ENCODE measurements at places on chromosomes 12 and 14.

DNA sequence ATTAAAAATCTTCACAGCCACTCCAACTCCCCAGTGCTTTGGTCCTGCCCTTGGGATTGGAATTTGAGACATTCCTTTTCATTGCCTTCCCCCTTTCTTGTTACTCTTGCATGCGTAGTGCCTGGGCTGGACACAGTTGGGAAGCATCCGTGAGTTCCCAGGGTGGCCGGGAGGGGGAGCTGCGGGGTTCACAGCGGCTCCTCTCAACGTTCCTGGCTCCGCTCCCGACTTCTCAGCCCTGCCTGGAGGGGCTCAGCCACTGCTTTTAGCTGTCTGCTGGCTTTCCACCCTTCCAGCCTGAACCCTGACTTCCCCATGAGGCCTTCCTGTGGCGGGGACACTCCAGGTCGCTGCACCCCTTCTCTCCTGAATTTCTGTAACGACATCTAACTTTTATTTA is 3.2 kb downstream of the TEX52 start:
- peak; percentile 14 for DNase-seq

- no peak for DNase-seq
These were observed 34.6 kb downstream of the CCDC60 start for GRCh38 chr12:119369161-119369560.

- DNase-seq, result no peak
These were observed 90.4 kb upstream of the SFSWAP start for GRCh38 chr12:131620520-131620919.

DNA sequence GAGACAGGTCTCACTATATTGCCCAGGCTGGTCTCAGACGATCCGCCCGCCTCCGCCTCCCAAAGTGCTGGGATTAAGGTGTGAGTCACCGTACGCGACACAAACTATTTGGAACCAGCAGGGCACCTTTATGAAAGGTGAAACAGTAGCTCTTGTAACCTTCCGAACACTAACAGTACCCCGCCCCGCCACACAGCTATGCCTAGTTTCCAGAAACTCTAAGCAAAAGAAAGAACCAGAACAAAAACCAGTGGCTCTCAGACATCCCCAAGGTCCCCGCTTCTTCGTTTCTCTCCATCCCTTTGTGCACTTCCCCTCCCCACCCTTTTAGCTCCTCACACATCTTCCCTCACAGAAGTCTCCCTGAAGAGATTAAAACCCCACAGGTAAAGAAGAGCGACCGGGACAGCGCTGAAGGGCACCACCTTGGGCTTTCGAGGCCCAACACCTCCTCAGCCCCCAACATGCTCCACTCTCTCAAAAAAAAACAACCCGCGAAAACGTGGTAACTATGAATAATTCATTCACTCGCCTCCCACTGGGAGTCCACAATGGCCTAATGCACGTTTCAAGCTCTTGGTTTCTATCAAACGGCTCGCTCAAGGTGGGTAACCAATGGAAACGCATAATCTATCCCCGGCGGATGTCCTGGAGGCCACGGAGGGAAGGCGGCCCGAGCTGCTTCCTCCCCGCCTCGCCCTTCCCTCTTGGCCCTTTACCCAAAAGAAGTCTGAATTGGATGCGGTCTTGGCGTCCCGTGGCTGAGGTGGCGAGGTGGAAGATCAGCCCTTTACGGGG is 877 bp downstream of the BAG5 start:
- peak; percentile 24 for DNase-seq

GRCh38 chr12:105945880-105946279 is 192.9 kb downstream of the NUAK1 start:
- no peak for DNase-seq

- DNase-seq, result no peak
These were observed 15.1 kb upstream of the CISTR start for GRCh38 chr12:53766881-53767280.

GRCh38 chr14:69719501-69719951 is 47.4 kb upstream of the SRSF5 start:
- no peak for DNase-seq

- DNase-seq, result no peak
These were observed 2.4 kb upstream of the A2M start for GRCh38 chr12:9118158-9118557.

DNA sequence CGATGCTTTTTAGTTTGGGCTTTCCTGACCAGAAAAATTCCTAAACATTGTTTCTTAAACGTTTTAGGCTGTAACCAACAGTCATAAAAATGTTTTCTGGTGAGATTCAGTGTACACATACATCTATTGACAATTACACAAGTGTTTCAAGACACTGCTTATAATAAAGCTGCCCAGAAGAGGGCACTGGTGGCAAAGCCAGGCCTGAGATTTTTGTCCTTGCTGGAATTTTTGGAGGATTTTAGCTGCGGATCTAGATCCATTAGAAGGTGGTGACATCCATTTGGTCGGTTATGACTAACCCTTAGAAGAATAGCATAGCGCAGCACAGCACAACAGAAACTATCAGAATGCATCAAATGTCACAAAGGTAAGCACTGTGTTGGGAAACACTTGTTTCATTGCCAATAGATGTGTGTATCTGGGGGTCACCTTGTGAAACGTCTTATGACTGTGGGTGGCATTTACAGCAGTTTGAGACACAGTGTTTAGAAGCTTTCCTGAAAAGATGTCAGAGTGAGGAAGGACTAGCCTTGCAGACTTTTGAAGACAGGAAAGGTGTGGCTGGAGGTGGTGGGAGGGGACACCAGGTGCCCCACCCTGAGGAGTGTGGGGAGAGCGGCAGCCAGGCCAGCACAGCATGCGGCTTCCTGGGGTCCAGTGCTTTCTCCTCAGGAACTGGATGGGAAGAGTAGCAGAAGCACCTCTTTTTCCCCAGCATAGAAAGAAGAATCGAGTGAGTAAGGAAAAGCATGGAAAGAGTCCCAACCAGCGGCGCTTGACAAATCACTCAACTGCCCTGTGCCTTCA is 54.7 kb upstream of the FKBP4 start:
- DNase-seq, result no peak

DNA sequence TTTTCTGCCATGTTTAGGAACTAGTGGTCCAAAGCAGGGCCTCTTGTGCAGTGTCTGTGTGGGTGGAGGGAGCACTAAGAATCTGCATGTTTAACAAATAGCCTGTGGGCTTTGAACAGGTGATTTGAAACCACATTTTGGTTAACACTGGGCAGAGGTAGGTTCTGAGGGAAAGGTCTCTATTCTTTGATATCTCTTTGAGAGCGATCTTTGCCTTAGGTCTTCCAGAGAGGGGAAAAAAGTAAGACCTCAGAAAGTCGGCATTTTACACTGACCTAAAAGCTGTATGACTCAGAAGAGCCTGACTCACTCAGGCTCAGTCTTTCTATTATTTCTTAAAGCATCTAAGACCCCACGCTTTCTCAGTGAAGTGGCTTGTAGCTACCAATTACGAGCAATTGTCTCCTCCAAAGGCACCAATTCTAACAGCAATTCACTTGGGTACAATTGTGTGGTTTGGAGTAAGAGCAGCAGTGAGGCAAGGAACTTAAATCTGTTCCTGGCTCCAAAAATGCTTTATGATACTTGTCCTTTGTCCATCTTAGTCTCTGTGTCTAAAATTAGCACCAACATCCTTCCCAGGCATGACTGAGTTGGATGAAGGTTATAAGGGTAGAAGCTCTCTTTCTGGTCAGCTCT is 8.8 kb downstream of the EIF2B2 start:
- no peak for DNase-seq

- DNase-seq, result no peak
These were observed 376.3 kb downstream of the FUT8 start for GRCh38 chr14:65788876-65789275.

- no peak for DNase-seq
These were observed 92.6 kb downstream of the KIF26A start for GRCh38 chr14:104230946-104231345.

DNA sequence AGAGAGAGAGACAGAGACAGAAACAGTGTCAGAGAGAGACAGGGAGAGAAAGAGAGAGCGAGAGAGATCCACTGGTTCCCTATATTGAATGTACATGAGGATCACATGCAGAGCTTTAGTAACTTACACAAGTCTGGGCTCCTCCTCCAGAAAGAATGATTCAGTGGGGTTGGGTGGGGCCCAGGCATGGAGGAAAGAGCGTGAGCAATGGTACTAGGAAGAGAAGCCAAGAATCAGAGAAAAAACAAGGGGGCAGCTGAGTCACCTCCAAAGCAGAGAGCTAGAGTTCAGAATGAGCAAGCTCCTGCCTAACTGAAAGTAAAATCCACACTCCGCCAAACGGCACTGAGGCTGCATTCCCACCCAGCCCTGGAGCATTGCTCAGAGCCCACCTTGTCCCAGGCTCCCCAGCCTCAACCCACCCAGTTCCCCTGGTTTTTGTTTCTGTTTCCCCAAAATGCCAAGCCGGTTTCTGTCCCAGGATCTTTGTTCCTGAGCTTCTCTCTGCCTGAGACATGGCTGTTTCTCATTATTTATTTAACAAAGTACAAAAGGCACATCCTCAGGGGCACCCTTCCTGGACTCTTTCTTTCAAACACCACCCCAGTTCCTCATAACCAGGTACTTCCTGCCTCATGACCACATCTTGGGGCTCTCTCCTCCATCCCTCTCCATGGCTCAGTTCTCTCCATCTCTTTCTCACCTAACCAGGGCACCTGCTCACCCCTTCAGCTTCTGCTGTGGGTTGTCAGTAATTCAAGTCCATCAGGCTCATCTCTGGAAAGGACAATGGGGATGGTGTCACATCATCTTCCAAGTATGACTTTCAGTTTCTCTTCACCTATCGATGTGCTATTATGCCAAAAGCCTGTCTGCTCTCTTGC is 670.3 kb upstream of the TBX3 start:
- DNase-seq, result no peak

DNA sequence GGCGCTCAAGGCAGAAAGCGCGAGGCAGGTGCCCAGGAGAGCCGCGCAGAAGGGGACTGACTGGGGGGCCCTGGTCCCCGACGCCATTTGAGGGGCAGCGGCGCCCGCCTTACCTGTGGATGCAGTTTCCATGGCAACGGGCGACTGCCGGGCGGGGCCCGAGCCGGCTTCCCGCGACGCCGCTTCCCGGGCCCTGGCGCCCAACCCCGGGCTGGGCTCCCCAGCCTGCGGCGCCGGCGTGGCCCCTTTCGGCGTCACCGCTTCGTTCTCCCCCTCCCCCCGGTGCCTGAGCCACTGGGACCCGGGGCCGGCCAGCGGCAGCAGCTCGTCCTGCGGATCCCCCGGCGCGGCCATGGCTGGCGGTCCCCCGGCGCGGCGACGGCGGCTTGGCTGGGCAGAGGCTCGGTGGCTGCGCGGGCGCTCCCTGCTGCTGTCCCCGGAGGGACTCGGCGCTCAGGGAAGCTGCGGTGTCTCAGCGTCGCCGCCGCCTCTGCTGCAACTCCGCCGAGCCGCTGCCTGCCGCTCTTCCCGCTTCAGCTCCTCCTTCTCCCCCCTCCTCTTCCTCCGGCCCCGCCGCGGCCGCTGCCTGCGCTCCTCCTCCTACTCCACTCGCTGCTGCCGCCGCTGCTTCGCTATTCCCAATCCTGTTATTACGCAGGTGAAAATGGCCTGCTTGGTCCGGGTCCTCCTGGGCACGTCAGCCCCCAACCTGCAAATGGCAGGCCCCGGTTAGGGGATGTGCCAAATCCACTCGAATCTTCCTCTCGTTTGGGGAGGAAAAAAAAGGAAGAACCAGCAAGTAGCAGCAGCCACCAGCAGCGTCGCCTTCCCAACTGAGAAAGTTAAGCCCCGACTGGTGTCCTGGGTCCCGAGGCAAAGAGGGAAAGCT is at the start of gene RTN1:
Gene RTN1 (minus strand): TSS at position 500 of the 889 bp plus-strand sequence. CDS start 146 bp downstream, at position 354.
- no peak for DNase-seq

DNA sequence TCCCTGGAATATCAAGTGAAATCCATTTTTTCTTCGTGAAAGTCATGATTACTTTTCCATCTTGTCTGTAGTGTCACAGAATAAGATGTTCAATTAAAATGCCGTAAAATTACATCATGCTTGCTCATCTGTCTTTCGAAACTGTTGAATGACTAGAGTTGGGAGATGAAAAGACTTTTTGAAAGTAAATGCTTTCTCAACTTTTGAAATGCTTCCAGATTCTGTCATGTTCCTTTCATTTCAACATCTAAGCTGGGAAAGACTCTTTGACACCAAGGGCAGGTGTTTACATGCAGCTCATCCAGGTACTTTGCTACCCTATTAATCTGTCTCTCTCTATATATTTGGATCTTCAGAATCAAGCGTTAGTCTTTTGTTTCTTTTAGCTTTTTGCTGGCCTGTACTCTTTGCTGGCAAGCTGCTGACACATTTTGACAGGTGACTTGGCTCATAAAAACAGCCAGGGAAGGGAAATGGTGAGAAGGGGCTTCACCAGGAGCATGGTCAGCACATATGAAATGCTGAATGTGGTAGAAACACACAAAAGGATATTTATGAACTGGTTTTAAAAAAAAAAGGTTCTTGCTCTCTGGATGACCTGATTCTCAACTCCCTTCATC is 77.0 kb upstream of the METAP2 start:
- no peak for DNase-seq

- DNase-seq, result no peak
These were observed 148.0 kb downstream of the PDZRN4 start for GRCh38 chr12:41336041-41336549.

DNA sequence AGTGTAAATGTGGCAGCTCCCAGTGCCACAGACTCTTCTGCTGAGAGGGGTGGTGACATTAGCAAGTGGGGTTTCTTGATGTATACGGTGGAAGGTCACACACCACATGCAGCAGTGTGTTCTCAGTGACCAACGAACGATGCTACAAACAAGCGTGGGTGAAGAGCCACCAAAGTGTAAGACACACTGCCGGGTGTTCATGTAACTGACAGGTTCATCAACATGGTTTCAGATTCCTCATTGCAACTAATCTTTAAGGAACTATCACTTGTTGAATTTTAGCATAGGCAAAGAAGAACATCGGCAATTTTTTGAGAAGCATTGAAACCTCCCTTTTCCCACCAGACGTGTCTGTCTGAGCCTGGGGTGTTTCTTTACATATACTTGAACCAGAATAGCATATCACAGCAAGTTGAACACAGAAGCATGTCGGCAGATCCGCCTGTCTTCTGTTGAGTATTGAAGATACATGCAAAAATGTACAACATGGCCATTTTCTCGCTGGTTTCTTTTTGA is 58.8 kb downstream of the PPP2R5C start:
- peak; percentile 47 for DNase-seq

DNA sequence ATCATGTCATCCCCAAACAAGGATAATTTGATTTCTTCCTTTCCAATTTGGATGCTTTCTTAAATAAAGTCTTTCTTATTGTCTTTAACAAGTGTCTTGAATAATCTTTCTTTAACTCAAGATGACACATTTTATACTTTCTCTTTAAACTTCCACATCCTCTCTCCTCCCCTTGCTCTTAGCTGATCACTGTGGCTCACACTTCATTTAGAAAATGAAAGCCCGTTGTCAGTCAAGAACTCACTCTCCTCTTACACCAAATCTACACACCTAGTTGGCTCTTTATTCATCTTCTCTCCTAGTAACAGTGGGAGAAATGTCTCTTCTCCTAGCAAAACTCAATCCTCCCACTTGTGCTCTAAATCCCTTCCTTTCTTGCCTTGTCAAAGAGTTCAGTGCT is 10.4 kb upstream of the RMST start:
- DNase-seq, result no peak

DNA sequence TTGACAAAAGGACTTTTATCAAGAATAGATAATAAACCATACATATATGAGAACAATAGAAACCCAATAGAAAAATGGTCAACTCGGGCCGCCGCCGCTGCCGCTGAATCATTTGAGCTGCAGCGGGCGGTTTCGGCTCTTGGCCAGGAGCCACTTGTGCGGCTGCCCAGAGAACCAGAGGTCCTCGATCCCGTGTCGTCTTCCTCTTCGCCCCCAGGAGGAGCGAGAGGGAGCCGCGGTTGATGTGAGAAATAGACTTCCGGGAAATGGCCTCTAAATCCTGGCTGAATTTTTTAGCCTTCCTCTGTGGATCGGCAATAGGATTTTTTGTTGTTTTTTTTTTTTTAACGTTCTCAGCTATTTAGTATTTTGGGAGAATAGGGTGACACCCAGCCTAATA is 44.8 kb downstream of the CPSF6 start:
- DNase-seq, result no peak
